ENCODE measurements at places on chromosomes 2 and 18.

GRCh38 chr2:148643421-148643820 lies 1.1 kb upstream of the EPC2 start:
- DNase-seq, result no peak

GRCh38 chr2:175282300-175282699 lies 100.8 kb upstream of the ATP5MC3 start:
- DNase-seq, result no peak

- no peak for DNase-seq
Observed at GRCh38 chr2:37877457-37878315, 47.4 kb upstream of the RMDN2 start.

- no peak for DNase-seq
Observed at GRCh38 chr2:63734510-63734909, 107.2 kb upstream of the UGP2 start.

DNA sequence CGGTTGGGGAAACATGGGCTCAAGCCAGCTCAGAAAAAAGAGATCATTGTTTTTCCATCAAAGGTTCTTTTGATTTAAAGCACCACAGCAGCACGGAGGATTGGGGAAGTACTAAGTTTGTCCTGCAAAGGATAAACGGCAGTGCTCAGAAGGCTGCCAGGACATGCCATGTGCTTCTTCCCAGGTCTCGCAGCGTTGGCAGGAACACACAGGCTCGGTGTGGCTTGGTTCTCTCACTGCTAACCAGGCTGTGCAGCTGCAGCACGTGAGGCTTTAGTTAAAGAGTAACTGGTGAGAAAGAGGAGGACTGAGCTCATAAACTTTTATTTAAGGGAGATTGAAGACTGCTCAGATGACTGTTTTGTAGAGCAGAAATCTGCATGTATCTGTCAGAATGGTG lies 264.3 kb downstream of the TSN start:
- DNase-seq, result no peak

GRCh38 chr2:130883496-130883895 lies 46.8 kb downstream of the ARHGEF4 start:
- DNase-seq, result peak; percentile 4

DNA sequence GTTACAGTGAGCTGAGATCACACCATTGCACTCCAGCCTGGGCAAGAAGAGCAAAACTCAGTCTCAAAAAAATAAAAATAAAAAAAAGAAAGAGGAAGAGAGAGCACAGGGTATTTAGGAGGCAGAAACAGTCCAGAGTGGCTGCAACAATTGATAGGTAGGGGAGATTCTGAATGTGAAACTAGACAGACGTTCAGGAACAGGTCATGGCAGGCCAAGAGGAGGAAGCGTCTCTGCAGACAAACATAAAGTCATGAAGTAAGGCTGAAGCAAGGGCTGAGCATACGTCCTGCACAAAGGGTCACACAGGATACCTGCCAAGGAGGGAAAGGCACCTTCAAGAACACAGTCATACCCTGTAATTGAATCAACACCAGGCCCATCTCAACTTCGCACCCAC lies 64.1 kb upstream of the ZNF532 start:
- no peak for DNase-seq

GRCh38 chr18:55003695-55004094 lies 44.4 kb upstream of the CCDC68 start:
- DNase-seq, result no peak

DNA sequence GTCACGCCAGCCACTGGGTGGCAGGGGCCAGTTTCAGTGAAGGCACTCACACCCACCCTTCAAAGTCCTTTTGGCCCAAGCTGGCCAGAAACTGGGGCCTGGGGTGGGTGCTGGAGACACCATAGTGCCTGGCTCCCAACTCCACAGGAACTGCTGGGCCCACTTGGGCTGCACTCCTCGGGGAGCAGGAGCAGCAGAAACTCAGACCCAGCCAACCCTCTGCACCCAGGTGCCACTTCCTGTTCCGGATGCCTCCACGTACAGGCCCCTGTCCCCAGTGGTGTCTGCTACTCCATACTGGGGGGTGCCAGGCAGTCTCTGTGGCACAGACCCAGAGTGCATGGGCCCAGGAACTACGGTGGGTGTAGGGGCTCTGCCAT lies 42.5 kb upstream of the ZNF519 start:
- no peak for DNase-seq

- no peak for DNase-seq
Observed at GRCh38 chr2:198136142-198136541, 331.7 kb downstream of the PLCL1 start.

GRCh38 chr2:187567126-187567525 lies 12.9 kb upstream of the TFPI start:
- DNase-seq, result no peak

DNA sequence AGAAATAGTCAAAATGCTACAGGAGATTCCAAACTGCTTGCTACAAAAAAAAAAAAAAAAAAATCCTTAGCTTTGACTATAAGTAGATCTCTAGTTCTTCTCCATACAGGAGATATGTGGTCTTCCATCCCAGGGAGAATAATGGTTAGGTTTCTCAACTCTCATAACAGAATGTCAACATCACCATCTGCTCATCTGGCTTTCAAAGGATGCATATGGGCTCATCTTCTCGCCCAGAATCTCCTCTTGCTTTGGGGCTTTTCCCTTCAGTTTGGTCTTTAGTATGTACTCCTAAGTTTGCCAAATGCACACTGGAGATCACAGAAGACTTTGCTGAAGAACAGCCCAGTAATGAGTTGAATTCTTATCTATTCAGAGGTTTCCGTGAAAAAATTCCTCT lies 240.7 kb downstream of the NRXN1 start:
- DNase-seq, result no peak

- DNase-seq, result no peak
Observed at GRCh38 chr2:240578488-240578887, 8.0 kb upstream of the CAPN10 start.

- DNase-seq, result no peak
Observed at GRCh38 chr2:226414335-226414734, 385.3 kb downstream of the IRS1 start.

GRCh38 chr2:121667618-121668017 lies 18.4 kb upstream of the CLASP1 start:
- DNase-seq, result no peak

DNA sequence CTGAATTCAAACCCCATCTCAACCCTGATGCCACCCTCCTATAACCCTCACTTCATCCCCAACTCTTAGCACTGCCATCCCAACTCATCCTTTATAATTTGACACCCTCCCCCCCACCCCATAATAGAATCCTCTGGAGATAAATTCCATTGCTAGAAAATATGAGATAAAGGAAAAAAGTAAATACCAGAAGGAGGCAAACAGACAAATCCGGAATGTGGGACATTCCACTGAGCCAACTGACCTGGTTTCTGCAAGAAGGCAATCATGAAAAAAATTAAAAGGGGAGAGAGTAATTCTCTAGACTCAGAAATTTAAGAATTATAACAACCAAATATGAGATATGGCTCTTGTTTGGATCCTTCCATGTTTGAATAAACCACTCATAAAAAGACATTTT lies 132.4 kb downstream of the CYP26B1 start:
- DNase-seq, result no peak

DNA sequence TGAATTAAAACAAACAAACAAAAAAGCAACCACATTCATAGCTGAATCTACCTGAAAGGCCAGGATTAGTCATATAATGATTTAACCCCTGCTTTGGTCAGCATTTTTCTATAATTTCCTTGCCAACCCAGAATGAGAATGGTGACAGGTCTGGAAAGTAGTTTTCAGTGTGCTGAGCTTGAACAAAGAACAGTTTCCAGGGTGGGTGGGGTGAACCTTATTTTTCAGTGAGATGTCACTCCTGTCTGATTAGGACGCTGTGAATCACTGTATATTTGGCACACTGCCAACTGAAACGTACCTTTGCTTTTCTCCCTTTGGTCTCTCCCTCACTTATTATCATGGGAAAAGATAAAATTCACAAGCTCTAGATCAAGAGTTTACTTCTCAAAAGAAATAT lies 35.0 kb upstream of the DSC1 start:
- DNase-seq, result no peak

- DNase-seq, result no peak
Observed at GRCh38 chr2:1986598-1986997, 242.3 kb upstream of the PXDN start.

DNA sequence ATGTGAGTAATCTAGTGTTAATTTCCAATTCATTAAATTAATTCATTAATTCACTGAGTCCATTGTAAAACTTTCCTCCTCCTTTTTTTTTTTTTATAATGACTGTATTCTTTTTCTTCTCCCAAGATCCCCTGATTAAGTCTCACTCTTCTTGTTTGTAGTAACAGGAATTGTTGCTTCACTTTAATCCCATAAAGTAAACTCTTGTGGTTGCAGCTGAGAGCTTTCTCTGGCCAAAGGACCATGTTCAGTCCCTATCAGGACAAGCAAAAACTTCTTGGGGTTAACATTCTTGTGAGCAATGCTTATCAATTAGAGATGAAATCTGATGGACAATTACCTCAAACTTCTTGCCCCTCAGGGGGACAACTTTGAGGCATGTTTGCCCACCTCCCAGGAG lies 400.2 kb upstream of the SPHKAP start:
- no peak for DNase-seq

DNA sequence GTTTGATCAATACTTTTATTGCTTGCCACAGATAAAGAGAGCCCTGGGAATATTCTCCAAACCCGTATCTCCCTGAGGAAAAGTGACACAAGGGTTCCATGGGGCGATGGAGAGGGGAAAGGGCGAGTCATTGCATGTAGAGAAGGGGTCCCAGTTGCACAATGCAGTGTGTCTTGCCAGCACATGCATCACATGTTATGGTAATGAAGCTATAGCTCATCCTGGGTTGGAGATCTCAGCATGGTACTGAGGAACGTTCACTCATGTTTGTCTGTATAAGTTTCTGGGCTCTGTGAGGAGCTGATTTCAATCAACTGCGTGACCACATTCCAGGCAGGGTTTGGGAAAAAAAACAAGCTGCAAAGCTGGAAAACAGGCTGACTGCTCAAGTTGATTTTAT lies 220.7 kb upstream of the MC4R start:
- DNase-seq, result no peak

- no peak for DNase-seq
Observed at GRCh38 chr18:51279367-51279984, 82.0 kb upstream of the MEX3C start.

DNA sequence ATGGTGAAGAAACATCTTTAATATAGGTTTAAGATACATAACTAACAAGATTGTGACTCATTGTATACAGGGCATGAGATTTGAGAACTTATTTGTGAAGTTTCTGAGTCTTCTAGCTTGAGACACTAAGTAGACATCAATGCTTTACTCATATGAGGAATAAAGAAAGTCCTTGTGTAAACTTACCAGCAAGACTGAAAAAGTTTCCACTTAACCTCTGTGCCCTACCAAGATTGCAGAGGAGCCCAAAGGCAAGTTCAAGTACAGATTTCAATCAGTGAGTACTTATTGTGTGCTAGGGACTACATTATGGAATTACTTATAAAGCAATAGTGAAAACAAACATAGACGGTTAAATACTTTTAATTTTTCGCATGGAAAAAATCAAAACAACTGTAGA lies 1041.2 kb upstream of the CELF4 start:
- no peak for DNase-seq

DNA sequence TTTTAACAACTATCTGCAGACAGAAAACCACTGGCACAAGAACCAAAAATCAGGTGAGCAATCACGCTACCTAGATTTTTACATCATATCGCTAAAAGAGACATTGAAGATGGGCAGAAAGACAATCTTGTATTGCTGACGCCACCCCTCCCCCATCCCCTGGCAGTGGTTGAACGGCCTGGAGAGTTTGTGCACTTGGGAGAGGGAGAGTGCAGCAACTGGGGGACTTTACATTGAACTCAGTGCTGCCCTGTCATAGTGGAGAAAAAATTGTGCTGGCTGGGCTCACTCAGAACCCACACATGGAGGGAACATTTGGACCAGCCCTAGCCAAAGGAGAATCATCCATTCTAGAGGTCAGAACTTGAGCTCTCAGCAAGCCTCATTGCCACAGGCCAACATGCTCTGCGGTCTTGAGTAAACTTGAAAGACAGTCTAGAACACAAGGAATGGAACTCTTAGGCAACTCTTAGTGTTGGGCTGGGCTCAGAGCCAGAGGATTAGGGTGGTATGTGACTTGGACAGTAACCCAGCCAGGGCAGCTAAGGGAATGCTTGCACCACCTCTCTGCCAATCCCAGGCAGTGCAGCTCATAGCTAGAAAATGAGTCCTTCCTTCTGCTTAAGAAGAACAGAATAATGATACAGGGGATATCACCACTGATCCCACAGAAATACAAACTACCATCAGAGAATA lies 220.0 kb upstream of the CYP26B1 start:
- no peak for DNase-seq

- DNase-seq, result no peak
Observed at GRCh38 chr2:8367833-8368232, 314.0 kb upstream of the ID2 start.

- DNase-seq, result no peak
Observed at GRCh38 chr2:100236166-100236565, 86.1 kb downstream of the LONRF2 start.

- DNase-seq, result no peak
Observed at GRCh38 chr2:12862541-12862940, 145.8 kb downstream of the TRIB2 start.

- no peak for DNase-seq
Observed at GRCh38 chr18:37334631-37335408, 230.8 kb downstream of the CELF4 start.

- no peak for DNase-seq
Observed at GRCh38 chr2:199202964-199203363, 254.8 kb downstream of the SATB2 start.

DNA sequence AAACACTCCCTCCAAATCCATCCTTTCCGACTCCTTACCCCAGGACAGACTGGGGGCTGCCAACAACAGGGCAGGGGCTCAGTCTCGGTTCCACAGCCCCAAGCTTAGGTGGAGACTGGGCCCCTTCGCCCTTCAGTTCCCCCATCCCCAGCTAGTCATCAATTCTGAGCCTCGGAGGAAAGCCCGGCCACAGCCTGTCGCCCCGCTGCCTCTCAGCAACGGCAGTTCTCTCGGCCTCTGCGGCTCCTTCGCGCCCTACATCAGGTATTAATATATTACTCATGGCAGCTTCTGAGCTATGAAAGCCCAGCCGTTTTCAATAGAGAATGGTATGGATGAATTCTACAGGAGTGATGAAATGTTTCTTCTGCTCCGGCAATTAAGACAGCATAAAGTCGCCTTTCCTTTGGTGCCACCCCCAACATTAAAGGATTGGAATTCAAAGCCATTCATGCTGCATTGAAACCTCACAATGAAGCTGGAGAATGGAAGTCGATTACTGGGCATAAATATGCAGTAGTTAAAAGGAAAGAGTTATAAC lies 2.8 kb downstream of the HDAC4 start:
- DNase-seq, result no peak

- DNase-seq, result no peak
Observed at GRCh38 chr18:49850636-49851035, 37.3 kb upstream of the ACAA2 start.

- DNase-seq, result no peak
Observed at GRCh38 chr2:237207646-237208045, 122.0 kb downstream of the COPS8 start.

- DNase-seq, result no peak
Observed at GRCh38 chr2:215905691-215906090, 107.7 kb downstream of the MREG start.

GRCh38 chr18:46334868-46335281 lies 230.7 kb downstream of the HAUS1 start:
- DNase-seq, result no peak

GRCh38 chr2:240069829-240070228 lies 16.5 kb upstream of the OR6B3 start:
- no peak for DNase-seq

- DNase-seq, result no peak
Observed at GRCh38 chr18:49168281-49168985, 217.7 kb upstream of the SMAD7 start.

GRCh38 chr2:207308519-207309224 lies 142.9 kb upstream of the KLF7 start:
- no peak for DNase-seq

- no peak for DNase-seq
Observed at GRCh38 chr2:128818248-128818647, 499.6 kb upstream of the HS6ST1 start.
